ENCODE measurements at places on chromosomes 5 and 9. TPM values are rescaled to one million over a fixed set of nuclear protein-coding genes. Genes with fewer than 3 reads are reported as not detected.

Gene PCDHB16
- polyA plus RNA-seq: 6.5 TPM

Gene GARIN3
- not detected for polyA plus RNA-seq

DNA sequence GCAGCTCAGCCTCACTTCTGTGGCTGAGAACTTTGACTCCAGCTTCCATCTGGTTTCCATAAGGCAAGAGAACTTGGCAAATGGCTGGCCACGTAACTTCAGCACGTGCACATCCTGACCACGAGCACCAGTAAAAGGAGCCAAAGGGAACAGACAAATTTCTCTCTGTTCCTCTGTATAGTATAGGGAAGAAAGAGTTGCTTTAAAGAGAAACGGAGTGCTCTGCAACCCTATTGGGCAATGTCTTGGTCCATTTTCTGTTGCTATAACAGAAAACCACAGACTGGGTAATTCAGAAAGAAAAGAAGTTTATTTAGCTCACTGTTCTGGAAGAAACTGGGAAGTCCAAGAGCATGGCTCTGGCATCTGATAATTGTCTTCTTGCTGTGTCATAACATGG is 558.7 kb downstream of the ACTL7B start:
- H3K27ac ChIP-seq: no peak overlapping the region
- no peak overlapping the region for H3K4me3 ChIP-seq
- no peaks in the 10 kb centered on the region for H3K27me3 ChIP-seq

DNA sequence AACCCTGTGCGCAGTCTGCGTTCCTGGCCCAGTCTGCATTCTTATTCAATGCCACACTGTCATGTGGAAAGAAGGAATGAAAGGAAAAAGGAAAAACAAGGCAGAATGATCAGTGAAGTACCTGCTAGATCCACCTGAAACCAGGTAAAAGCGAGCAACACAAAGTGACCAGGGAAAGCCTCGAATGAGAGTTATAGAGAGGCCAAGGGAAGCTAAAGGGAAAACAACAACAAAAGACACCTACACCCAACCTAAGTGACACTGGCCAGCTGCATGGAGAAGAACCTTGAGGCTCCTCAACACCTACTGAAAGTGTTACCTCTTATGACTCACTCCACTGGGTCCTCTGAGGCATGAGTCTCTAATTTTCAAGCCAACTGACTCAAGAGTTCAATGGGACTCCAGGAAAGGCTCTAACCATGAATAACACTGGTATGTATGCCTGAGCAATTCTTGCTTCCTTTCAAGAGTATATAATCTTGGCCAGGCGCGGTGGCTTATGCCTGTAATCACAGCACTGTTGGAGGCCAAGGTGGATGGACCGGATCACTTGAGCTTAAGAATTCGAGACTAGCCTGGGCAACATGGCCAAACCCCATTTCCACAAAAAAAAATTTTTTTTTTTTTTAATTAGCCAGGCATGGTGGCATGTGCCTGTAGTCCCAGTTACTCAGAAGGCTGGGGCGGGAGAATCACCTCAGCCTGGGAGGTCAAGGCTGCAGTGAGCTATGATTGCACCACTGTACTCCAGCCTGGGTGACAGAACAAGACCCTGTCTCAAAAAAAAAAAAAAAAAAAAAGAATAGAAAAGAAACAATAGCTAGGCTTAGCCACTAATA is 29.0 kb downstream of the MTMR12 start:
- H3K36me3 ChIP-seq: no peaks in the 10 kb centered on the region
- no peaks in the 10 kb centered on the region for H3K4me1 ChIP-seq
- no peak for DNase-seq
- no peaks in the 10 kb centered on the region for H3K27me3 ChIP-seq
- H3K27ac ChIP-seq: no peak overlapping the region

DNA sequence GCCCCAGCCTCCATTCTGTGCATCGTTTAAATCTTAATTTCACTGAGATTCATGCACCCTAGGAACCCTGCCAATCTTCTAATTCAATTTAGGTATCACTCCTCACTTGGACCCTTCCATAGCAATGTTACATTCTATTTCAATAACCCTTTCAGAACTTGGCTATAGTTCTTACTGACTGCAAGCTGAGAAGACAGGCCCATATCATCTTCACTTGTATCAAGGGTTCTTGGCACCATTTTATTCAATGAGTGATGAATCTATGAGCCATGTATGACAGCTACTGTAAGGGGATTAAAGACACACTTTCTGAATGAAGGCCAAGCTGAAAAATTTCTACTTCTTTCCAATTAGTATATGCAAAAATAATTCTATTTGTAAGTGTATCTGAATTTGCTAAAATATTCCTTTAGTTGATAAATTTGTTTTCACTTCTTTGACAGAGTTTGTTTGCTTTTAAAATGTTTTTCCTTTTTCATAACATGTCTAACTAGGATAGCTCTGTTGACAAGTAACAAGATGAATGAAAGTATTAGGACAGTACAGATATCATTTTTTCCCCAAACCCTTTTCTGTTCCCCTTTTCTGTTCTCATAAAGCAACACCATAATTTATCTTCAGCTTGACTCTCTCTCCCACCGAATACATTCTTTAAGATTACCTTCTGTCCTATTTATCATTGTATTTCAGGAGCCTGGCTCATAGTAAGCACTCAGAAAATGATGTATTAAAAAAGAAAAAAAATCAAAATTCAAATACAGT is 9.6 kb downstream of the ITGA2 start:
- H3K4me3 ChIP-seq: no peak overlapping the region
- no peaks in the 10 kb centered on the region for H3K4me1 ChIP-seq
- H3K27me3 ChIP-seq: no peaks in the 10 kb centered on the region
- no peak for DNase-seq

DNA sequence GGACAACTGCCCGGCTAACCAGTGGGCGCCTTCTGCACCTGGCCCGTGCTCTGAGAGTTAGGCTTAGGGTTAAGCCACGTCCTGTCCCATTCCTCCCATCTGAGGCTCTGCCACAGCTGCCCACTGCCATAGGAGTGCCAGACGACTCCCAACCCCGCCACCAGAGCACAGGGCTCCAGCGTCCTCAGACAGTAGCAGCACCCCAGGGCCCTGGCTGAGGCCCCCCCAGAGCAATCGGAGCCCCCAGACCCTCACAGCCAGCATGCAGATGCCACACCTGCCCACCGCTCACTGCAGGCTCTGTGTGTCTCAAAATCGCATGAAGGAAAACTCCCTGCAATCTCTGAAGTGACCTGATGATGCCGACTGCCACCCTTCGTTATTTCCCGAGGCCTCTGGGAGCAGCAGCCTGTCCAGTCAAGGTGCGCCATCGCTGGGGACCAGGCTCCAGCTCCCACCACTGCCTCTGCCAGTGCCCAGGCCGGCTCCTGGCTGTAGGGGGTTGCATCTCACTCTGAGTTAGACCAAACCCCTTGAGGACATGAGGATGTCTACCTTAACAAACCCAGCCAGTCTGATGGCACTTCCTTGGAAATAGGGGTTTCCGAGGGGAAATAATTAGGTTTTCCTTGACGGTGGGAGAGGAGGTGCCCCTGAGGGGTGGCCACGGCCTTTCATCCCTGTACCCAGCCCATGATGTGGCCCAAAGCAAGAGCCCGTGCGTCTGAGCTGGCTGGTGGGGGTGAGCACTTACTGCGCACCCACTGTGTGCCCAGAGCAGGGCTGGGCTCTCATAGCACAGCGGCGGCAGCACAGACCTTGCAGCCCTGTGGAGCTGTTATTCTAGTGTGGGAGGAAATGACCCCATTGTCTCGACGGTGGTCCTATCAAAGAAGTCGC is 58.0 kb upstream of the RNF130 start:
- H3K4me3 ChIP-seq: no peak overlapping the region
- peaks cover 12% of the 10 kb centered on the region for H3K36me3 ChIP-seq
- no peak for DNase-seq
- no peak overlapping the region for H3K27ac ChIP-seq
- peaks cover 37% of the 10 kb centered on the region for H3K4me1 ChIP-seq

DNA sequence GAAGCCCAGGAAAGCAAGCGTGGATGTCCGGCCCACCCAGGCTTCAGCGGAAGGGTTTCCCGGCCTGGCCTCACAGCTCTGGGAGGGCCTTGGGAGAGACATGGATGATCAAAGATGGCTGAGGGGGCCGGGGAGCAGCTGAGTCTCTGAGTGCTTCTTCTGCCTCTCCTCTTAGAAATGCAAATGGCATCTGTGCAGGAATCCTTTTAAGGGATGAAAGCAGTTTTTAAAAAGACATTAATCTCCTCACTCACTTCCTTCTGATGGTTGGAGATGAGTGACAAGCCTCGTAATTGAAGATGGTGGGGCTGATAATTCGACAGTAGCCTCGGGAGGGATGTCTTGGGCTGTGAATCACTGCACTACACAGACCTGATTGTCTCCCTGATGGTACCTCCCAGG is 24.3 kb upstream of the PITX1 start:
- no peaks in the 10 kb centered on the region for H3K4me1 ChIP-seq
- H3K27me3 ChIP-seq: peaks cover 8% of the 10 kb centered on the region
- DNase-seq: no peak
- H3K4me3 ChIP-seq: no peak overlapping the region
- no peaks in the 10 kb centered on the region for H3K36me3 ChIP-seq

- no peak overlapping the region for H3K4me3 ChIP-seq
- H3K4me1 ChIP-seq: no peaks in the 10 kb centered on the region
- H3K27me3 ChIP-seq: no peaks in the 10 kb centered on the region
Measured at GRCh38 chr9:6616951-6617602, 28.5 kb downstream of the GLDC start.
